ENCODE measurements at places on chromosomes 16 and 17. TPM values are rescaled to one million over a fixed set of nuclear protein-coding genes. Genes with fewer than 3 reads are reported as not detected.

KRT24 gene
- total RNA-seq: not detected

DNA sequence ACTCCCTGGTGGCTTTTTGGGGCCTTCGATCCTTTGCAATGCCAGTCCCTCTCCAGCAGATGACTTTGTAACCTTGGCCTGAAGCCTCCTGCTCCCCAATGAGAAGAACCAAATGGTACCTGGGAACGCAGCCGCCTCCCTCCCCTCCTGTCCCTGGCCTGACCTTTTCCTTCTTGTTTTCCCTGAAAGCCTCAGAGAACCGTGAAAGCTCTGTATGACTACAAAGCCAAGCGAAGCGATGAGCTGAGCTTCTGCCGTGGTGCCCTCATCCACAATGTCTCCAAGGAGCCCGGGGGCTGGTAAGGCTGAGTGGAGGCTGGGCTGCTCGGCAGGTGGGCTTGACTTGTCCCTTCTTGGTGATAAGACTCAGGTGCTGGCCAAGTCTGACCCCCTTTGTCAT is 88.0 kb downstream of the SDR42E1 start:
- DNase-seq: no peak

- DNase-seq: no peak
Observed at GRCh38 chr16:49417354-49417753, 43.8 kb downstream of the C16orf78 start.

DNA sequence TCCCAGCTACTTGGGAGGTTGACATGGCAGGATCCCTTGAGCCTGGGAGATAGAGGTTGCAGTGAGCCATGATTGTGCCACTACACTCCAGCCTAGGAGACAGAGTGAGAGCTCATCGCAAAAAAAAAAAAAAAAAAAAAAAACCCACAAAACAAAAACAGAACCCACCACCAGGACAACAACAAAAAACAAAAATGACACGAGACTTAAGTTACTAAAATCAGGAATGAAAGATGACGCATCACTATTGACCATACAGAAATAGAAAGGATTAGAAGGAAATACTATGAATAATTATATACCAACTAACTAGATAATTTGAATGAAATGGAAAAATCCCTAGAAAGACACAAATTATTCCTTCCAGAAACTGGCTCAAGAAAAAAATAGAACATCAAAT is 432.4 kb upstream of the PMFBP1 start:
- DNase-seq: no peak

SLC25A39 gene
- 60.0 TPM for total RNA-seq

GRCh38 chr17:34571428-34572130 is 7.8 kb upstream of the TMEM132E start:
- no peak for DNase-seq

DNA sequence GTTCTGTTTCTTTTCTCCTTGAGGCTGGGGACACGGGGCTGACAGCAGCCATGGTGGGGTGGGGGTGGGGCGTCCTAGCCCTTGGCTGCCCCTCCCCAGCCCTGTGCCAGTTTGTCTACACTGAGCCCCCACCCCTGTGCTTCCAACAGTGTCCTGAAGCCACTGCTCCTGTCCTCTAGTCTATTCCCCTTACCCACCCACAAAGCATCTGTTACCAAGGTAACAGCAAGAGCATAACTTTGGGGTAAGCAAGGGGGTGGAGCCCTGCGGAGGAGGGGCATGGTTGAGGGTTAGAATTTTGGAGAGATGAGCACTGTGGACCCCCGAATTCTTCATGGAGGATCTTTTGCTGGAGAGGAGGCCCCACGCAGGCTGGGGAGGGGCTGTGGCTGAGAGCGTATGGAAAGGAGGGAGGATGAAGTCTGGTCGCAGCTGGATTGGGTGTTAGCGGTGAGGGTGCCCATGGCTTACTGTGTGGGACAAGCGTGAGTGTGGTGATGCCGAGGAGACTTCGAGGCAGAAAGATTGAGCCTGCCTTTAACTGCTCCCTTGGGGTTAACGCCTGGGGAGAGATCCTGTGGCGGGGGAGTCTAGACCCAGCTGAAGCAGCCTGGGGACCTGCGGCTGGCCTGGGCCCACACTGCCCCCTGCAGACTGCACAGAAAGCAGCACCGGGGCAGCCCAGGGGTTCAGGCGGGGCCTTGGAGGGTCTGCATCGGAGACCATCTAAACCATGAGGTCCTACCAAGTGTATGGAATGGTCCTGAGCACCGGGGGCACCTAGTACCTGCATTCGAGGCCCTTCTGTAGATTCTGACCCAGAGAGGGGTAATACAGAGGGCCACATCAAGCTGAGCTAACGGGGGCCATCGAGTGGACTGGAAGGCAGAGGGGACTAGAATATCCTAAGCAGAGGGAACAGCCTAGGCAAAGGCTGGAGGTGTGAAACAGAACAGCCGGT is 6.1 kb upstream of the STAC2 start:
- DNase-seq: no peak

- DNase-seq: no peak
Observed at GRCh38 chr17:20262226-20263114, 204.9 kb downstream of the LGALS9B start.

DNA sequence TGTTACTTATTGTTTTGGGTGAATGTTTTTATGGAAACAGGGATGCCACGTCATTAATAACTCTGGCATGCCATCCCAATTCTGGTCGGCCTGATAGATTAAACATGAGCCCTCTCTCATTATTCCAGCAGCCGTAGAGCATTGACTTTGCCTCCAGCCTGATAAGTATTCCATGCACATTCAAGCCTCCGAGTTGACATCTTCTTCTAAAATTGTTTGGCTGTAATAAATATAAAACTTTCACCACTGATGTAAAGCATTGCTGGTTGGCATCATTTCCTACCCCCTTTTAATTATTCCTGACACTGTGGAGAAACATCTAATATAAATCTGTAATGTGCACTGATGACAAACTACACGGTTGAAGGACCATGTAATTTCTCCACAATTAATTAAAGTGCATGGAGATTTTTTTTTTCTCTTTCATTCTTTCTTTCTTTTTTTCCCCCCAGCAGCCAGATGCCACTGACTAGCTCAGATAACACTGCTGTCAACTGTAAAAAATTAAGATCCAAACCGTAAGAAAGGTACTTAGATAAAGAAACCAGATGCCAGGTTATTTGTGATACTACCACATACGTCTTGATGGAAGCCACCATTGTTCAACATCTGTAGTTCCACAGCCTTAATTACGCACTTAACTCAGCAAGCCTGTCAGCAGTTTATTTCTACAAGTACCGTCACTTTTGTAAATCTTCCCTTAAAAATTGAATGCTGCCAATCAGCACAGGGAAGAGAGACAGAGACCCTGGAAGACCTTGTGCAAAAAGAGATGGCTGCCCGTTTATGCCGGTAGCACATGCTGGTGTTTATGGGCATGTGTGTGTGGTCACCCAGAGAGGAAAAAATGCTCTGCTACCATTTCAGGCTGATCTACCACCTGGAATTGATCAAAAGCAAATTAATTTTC is 237.7 kb downstream of the IRX3 start:
- no peak for DNase-seq

- DNase-seq: no peak
Observed at GRCh38 chr17:44132275-44132821, 8.9 kb upstream of the HDAC5 start.

DNA sequence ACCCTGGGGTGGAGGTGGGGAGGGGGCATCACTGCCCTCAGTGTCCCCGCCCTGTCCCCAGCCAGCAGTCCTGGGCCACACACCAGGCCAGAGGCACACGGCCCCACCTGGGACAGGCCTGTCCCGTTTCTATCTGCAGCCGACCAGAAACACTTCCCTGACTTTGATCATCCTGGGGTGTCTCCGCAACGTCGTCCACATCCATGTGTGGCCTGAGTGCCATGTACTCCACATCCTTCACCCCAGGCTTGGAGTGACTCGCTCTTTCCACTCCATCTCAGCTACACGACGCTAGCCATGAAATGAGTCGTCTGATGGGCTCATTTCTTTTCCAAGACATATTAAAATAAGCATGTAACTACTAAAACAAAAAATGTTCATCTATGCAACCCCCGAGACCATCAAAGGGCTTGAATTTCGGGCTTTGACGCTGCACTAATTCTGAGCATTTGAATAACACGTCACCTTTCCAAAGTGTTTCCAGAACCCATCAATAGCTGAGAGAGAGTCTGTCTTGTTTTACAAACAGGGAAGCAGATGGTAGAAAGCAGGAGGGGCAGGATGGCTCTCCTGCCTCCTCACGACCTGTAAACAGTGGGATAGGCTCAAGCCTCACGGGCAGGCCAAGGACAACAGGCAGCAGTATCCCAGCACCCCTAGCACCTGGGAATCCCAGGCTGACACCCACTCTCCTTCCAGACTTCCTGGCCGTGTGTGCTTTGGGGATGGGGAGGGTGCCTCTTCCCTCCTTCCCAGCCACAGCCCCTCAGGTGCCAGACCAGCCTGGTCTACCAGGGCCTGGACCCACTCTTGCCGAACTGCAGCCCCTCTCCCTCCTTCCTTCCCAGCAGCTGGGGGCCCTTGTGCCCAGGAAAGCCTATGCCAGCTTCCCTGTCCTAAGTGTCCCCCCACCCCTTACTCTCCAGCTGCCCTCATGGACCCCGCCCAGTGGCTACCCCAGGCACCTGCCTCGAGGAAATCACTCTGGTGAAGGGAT is 20.0 kb upstream of the RASD1 start:
- no peak for DNase-seq

DNA sequence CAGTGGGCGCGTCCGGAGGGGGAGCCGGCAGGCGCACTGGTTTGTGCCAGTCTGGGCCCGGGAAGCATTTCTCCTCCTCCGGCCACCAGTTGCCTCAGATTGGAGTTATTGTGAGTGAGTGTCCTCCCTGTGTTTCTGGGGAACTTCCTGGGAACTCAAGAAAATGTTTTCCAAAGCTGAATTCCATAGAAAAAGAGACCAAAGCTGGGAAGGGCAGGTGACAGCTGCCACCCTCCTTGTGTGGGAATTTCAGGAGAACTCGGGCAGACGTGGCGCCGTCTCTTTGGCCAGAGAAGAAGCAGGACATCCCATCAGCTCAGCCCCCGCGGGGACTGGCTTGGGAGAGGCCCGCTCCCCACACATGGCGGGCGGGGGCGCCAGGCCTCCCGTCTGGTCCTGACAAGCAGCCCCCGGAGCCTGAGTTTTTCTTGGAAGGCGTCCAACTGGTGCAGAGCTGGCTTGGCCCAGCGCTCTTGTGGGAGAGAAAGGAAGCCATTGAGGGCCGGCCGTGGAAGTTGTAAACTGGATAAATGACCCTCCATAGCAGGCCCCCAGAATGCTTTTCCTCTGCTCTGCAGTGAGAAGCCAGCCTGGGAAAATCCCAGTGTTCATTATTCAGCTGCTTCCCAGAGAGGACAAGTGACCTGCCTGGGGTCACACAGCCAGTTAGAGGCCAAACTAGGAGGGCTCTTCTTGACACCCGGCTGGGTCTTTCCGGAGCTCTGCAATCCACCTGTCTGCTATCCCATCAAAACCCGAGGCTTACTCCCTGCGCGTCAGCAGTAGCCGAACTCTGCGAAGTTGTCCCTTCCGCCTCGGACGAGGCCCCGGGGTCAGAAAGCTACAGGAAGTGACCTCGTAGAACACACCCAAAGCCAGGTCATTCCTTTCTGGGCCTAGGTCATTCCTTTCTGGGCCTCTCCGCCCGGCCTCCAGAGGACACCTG is 39.2 kb upstream of the GSE1 start:
- no peak for DNase-seq

NT5C3B gene
- 43.8 TPM for total RNA-seq

DNA sequence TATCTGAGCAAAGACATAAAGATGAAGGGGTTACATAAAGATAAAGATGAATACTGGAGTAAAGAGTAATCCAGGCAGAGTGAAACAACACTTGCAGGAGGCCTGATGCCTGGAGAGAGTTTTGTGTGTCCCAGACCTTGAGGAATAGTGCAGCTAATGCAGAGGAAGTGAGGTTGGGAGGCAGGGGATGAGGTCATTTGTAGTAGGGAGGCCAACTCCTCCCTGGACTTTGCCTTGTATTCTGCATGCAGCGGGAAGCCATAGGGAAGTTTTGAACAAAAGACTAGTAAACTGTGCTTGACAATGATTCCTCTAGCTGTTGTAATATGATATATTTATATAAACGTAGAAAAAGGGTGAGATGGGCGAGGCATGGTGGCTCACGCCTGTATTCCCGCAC is 356.6 kb downstream of the KCNJ2 start:
- DNase-seq: no peak

SDR42E1 gene
- total RNA-seq: 0.77 TPM

DNA sequence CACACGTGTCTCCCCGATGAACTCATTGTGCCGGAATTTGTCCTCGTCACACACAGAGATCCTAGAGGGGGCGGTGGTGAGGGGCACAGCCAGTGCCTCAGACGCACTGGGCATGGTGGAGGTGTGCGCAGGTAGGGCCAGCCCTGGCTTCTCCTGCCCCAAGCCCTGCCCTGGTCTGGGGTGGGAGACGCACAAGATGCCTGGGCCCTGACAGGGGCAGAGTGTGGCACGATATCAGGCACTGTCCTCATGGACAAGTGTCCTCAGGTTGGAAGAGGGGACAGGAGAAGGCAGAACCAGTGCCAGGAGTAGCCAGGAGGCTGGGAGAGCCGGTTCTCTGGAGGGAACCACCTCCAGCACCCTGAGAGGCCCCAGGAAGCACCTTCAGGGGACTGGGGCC is 20.0 kb downstream of the DOC2B start:
- no peak for DNase-seq

DNA sequence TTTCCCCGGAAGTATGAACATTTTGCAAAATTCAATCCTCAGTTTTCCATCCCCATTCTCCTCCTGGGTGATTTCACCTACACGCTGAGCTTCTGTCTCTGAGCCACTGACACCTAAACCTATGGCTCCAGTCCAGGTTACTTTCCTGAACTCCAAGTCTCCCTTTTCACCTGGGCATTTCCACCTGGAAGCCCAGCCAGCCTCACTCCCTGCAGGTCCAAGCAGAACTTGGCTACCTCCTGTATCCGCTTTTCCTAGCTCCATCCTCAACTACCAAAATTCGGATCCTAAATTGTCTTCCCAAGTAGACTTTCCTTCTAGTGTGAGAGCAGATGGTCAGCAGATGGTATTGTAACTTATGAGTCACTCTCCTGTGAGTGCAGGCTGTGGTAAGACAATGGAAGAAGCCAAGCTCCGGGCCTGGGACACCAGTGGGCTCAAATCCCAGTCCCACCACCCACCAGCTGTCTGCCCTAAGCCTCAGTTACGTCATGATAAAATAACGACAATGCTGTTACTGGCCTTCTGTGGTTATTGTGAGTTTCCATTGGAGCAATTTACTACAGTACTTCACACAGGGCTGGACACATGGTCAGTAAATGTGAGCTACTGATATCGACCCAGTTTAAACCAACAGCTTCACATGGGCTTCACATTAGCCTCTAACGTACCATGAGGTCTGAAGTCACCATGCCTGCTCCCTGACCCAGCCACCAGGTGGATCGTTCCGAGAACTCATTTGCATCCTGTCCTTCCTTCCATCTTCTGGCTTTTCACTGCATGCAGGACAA is 33.3 kb downstream of the PECAM1 start:
- DNase-seq: peak; percentile 53

GRCh38 chr16:49052846-49053245 is 228.8 kb downstream of the CBLN1 start:
- DNase-seq: no peak

RNF112 gene
- total RNA-seq: 3.9 TPM

DNA sequence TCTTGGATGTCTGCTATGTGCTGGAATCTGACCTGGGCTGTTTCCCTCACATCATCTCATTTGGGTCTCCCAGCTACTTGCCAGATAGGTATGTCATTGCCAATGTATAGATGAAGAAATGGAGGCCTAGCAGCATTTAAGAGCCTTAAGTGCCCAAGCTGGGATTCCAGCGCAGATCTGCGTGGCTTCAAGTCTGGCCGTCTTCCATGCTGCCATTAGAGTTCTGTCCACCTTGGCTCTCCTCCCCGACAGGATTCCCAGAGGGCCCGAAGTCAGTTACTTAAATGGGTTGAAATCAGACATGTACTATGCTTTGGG is 33.0 kb upstream of the CCR7 start:
- no peak for DNase-seq

- no peak for DNase-seq
Observed at GRCh38 chr17:57721967-57722703, 23.0 kb downstream of the CCDC182 start.
